COR-L47 (cell line): ENCODE measurements at places on chromosomes 1 and 21.

- DNase-seq = no peak
Observed at GRCh38 chr1:99772809-99773208, 6.4 kb upstream of the FRRS1 start.

DNA sequence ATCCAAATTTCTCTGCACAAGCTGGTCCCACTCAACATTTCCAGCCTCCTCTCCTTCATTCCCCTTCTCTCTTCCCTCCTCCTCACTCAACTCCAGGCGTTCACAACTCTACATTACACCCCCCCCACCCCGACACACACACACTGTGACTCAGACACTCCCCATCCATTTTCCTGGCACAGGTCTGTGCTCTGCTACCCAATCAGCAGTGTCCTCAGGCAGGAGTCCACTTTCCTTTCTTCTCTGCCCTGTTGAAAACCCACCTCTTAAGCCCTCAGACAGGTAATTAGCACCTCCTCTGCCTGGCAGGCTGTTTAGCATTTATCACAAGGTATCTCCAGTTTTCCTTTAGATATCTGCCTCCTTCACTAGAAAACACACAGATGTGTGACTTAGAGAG is 8.8 kb upstream of the LMX1A start:
- peak; percentile 41 for DNase-seq

- DNase-seq = no peak
Observed at GRCh38 chr1:168088511-168089325, 48.0 kb downstream of the GPR161 start.

GRCh38 chr1:57770772-57771171 is 346.9 kb upstream of the DAB1 start:
- DNase-seq = no peak

DNA sequence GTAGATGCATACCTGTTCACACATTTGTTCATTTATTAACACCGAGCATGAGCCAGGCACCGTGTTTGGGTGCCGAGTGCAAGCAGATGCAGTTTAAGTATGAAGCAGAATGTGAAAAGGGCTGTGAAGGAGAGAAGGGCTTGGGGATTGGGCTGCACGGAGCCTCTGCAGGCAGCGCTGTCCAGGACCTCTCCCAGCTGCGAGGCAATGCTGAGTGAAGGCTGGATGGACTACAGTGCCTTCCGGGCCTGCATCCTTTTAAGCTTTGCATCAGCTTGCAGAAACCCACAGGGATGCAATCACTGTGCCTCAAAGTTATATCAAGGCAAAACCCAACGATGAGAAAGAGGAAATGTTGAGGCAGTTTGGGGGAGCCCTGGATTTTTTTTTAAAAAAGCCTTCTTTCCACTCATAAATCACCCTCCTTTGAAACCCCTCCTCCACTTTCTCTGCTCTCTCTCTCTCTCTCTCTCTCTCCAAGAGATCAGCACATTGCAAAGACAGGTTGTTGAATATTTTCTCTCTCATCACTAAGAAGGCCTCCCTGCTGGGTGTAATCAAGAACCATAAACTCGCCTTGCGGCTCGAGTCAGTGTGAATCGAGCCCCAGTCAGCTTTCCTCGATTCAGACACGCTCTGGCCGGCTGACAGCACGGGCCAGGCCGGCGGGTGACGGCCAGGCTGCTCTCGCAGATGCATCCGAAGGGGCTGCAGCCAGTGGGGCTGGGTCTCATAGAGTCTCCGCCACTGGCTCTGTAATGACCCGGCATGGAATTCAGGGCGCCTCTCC is 89.2 kb upstream of the POU3F1 start:
- no peak for DNase-seq

DNA sequence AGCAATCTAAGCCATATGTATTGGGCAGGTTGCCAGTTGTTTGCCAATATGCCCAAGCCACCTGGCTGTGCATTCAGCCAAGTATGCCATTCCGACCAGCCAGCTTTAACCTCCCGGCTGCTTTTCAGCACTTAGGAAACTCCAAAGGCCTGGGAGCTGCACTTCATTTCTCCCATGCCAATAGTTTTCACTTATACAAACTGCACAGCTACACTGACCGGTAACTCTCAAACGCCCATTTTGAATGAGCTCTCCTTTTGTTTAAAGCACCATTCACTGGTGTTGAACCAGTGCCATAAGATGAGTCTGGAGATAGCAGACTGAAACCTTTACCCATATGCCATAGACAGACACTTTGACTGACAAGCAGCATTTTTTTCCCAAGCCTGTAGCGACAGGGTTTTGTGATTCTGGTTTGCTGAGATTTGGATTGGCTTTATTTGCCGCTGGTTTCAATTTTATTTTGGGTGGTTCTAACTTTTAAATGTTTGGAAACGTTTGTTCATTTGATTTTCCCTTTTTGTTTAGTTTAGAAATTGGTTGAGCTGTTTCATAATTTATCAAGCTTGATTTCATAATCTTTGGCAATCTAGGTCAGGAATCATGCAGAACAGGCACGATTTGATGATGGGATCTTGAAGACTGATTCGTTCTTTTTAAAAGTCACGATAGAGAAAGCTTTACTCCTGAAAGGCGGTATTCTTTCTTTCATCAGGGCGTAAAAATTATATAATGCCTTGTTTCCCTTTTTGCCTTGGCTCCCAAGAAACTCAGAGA is 144.6 kb downstream of the NFIA start:
- peak; percentile 60 for DNase-seq

DNA sequence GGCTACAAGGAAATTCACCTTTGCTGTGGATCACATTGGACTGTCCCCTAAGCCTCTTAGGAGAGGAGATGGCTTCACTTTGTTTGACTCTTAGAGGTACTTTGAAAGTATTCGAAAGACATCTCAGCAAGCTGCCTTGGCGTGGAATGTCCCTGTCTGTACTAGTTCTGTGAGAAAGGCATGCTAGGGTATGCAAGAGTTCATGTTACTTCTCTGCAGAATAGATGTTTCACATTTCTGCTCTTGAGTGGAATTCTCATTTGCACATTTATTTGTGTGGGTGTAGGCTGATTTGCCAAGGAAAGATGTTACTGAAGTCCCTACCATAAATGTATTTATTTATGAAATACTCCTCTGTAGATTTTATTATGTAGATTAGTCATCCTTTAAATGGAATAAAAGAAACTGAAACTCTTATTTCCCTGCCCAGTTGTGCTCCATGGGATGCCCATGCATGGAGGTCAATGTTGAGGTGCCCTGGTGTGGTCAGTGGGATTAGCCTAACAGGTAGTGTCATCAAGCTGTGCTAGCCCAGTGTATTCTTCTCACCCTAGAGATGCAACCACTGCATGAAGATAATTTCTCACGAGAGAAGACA is 13.8 kb downstream of the MIA3 start:
- no peak for DNase-seq

DNA sequence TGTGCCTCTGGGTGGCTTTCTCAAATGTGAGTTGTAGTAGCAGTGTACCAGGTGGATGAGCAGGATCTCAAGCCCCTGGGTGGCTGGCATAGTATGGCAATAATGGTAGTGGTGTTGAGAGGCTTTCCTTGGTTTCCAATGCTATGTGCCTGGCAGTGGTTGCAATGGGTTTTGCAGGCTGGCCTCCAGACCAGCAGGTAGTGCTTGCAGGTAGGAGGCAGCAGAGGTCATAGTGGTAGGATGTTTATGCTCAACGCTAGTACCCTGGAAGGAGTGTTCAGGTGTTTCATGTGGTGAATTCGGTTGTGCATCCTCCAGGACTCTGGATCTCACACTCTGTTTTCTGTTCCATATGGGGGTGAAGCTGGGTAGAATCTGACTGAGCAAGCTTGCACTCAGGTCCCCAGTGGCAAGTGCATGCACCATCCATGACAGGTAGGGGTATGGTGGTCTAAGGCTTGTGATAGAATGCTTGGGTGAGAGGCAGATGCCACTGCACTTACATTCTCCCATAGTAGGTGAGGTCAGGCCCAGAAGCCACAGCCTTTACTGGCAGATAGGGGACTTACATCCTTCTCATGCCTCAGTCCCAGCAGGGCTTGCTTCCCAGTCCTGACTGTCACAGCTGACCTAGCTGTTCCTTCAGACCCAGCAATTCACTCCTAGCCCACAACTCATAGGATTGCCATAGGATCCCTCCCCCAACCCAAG is 410.5 kb upstream of the LRRC7 start:
- DNase-seq = no peak

- no peak for DNase-seq
Observed at GRCh38 chr1:28921286-28921869, 7.0 kb downstream of the EPB41 start.

DNA sequence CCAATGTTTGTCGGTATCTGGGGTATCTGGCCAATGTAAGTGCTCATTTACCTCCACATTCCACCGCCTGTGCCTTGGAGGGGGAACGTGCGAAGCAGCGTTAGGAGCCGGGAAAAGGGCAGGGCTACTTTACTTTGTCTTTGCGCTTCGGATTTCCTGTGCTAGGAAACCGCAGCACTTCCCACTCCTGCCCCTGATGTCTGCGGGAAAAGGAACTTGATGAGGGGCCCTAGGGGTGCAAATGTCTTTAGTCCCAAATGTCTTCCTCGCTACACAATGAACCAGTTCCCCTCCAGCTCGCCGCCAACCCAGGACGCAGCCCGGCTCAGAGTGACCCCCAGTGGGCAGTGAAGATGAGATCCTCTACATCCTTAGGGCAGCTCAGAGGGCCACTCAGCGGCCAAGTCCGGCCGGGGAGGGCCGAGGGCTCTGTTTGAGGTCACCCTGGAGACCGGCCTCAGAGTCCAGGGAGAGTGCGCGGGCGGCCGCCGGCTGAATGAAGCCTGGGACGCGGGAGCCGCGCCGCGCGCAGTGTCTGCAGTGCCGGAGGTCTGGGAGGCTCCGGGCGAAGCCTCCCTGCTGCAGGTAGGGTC is at the start of gene DYNLT5:
DYNLT5 (plus strand) TSS at position 460 of the 593 bp plus-strand sequence. CDS start 2,200 bp downstream, outside the sequence.
- DNase-seq = no peak

DNA sequence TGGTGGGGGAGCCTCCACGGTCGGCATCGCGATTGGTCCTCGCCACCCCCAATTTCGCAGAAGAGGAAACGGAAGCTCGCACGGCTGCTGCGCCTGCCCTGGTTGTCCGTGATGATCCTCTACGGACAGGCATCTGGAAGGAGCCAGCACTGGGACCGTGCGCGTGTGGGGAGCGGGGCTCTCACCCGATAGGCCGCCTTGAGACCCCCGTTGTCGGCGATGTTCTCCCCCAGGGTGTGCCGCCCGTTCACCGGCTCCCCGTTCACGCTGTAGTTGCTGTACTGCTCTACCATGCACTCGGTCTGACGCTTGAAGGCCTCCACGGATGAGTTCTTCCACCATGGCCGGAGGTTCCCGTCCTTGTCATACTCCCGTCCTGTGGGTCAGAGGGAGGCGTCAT is 48.4 kb upstream of the EIF4G3 start:
- no peak for DNase-seq

- no peak for DNase-seq
Observed at GRCh38 chr1:52179073-52179472, 37.2 kb downstream of the ZFYVE9 start.

DNA sequence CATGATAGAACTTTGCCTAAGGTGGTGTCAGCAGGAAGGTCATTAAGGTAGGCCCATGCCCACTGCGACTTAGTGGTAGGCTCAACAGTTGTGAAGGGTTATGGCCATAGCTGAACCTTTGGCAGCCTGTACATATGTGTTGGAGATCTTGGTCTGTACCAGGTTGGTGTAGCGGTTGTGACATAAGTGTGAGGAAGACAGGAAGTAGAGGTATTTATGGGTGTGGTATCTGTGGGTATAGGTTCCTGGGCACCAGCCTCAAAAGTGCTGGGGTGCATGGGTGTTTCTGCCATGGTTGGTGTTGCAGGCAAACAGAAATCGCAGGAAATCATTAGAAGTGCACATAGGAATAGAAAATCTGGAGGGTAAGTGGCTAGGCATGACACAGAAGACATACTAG is 18.6 kb upstream of the LRIF1 start:
- DNase-seq = no peak

- no peak for DNase-seq
Observed at GRCh38 chr1:108140936-108141335, 59.2 kb downstream of the SLC25A24 start.
